Kidney epithelial cell (primary cell): ENCODE measurements at places on chromosomes 5 and 9. TPM values are rescaled to one million over a fixed set of nuclear protein-coding genes. Genes with fewer than 3 reads are reported as not detected.

MARCOL gene
- not detected in 2 replicates for total RNA-seq

ARL10 gene
- 8.8 and 18.5 TPM in 2 replicates for total RNA-seq

FOXD4L6 gene
- total RNA-seq = not detected in 2 replicates

TRIM52 gene
- 2.2 and 6.0 TPM in 2 replicates for total RNA-seq

DRD1 gene
- total RNA-seq = 0.07 TPM in 1 of 2 replicates, not detected in the other

BRINP1 gene
- 0.29 and 0.82 TPM in 2 replicates for total RNA-seq

PCA3 gene
- not detected in 2 replicates for total RNA-seq

HCN1 gene
- not detected in 2 replicates for total RNA-seq

CCL21 gene
- not detected in 2 replicates for total RNA-seq

GRCh38 chr9:109182940-109183798 lies 16.1 kb upstream of the FRRS1L start:
- DNase-seq = no peak

- no peak for DNase-seq
Observed at GRCh38 chr9:117093891-117094844, 320.7 kb downstream of the ASTN2 start.

- DNase-seq = no peak
Observed at GRCh38 chr5:168290902-168291341, 523 bp upstream of the WWC1 start.

- DNase-seq = no peak
Observed at GRCh38 chr9:98092613-98092931, 26.4 kb downstream of the TRIM14 start.

DNA sequence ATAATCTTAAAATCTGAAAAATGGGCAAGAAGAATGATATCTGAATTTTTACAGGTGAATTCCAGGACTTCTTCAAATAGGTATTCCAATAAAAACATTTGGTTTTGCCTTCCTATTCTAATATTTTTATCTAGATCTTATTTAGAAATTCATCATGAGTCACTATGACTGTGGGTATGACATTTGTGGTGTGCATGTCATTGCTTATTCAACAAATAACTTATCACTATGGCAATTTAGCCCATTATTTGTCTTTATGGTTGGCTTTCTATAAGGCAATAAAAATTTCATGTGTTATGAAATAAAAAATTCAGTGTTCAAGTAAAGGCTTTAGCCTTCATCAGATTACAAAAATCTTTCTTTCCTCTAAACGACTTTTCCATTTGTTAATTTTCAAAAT lies 1139.6 kb upstream of the NUDT12 start:
- no peak for DNase-seq

DNA sequence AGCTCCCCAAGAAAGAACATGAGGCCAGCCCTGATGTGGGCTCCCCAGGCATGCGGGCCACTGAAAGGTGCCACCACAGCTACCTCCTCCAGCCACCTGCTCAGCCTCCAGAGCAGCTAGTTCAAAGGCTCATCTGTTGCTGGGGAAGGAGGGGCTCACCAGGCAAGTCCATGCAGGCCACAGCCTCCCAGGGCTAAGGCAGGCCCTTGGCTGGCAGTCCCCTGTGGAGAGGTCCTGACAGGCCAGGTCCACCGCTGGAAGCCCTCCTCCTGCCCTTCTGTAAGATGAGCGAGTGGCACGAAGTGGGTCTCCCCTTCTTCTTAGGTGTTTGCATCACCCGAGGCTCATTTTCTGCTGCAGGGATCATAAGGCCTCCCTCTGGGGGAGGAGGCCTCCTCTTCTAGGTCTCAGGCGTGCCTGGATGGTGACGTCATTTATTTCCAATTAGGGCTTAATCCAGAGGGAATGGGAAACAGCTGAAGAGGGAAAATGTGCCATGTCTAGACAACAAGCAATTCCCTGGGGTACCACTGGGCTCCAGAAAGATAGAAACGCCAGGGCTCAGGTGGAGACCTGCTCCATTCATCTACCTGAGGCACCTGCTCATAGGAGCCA lies 91.6 kb downstream of the CFAP90 start:
- DNase-seq = no peak
